ENCODE measurements at places on chromosomes 13 and 19.

DNA sequence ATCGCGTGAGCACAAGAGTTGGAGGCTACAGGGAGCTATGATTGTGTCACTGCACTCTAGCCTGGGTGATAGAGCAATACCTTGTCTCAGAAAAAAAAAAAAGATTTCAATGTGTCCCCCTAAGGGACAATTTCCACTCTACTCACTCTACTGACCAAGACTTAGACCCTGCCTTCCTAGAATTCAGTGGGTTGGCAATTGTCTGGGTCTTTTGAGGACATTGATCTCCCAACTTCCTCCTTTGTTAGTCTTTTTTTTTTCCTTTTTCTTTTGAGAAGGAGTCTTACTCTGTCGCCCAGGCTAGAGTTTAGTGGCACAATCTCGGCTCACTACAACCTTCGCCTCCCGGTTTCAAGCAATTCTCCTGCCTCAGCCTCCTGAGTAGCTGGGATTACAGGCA, 2.2 kb downstream of the SPTBN4 start:
- no peak for DNase-seq
- H3K36me3 ChIP-seq: peaks cover 4% of the 10 kb centered on the region
- no peak overlapping the region for H3K4me3 ChIP-seq
- peaks cover 14% of the 10 kb centered on the region for H3K27me3 ChIP-seq

GRCh38 chr13:28499609-28500008, 4.7 kb upstream of the FLT1 start:
- H3K27me3 ChIP-seq: peaks cover 20% of the 10 kb centered on the region
- no peaks in the 10 kb centered on the region for H3K36me3 ChIP-seq
- no peak for DNase-seq
- H3K27ac ChIP-seq: no peak overlapping the region
- H3K4me1 ChIP-seq: peaks cover 15% of the 10 kb centered on the region

GRCh38 chr13:89465366-89465765, 1794.2 kb downstream of the SLITRK5 start:
- no peaks in the 10 kb centered on the region for H3K4me1 ChIP-seq
- no peak overlapping the region for H3K27ac ChIP-seq
- no peak for DNase-seq
- no peaks in the 10 kb centered on the region for H3K27me3 ChIP-seq
- H3K4me3 ChIP-seq: no peak overlapping the region
- no peaks in the 10 kb centered on the region for H3K36me3 ChIP-seq

DNA sequence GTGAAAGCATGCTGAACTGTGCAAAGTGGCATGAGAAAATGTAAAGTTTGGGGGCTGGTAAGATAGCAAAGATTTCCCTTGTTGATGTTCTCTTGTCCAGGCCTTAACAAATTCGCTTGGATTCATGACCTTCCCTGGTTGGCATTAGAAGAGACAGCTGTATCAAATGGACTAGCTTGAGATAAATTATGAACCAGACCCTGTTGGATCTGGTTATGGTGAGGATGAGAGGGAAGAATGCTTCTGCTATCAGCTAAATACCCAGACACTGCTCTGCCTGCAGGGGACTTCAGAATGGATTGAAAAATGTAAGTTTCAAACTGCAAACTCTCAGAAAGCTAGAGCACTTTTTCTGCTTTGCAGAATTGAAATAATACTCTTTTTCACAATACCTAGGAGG, 135.2 kb downstream of the EFNB2 start:
- DNase-seq: no peak
- H3K27me3 ChIP-seq: peaks cover 18% of the 10 kb centered on the region
- no peaks in the 10 kb centered on the region for H3K36me3 ChIP-seq
- no peaks in the 10 kb centered on the region for H3K4me1 ChIP-seq

DNA sequence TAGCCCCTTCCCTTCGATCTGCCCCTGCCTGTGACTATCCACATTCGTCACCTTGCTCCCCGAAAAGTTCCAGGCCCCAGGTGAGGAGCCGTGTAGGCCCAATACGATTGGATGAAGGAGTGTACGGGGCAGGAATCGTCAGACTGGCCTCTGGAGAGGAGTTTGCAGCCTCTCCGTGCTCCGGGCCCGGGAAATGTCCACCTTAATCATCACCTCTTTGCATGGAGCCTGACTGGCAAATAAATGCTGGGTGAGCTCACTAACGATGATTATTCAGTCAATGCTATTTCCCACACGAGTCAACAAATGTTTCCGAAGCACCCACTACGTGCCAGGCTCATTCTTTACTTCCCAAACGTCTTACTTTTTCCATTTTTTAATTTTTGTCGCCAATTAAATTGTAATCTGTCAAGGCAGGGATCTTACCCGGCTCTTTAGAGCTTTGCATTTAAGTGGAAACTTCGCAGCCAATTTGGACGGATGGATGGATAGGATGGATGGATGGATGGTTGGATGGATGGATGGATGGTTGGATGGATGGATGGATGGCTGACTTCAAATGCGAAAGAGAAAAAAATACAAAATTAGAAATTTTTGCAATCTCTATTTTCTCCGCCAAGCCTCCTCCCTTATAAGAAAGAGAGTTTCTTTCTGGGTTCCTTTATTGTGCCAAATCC, 45.8 kb downstream of the TGDS start:
- peak overlapping the region; percentile 93 for H3K4me3 ChIP-seq
- no peak for DNase-seq
- peaks cover 22% of the 10 kb centered on the region for H3K4me1 ChIP-seq
- peaks cover 3% of the 10 kb centered on the region for H3K36me3 ChIP-seq

DNA sequence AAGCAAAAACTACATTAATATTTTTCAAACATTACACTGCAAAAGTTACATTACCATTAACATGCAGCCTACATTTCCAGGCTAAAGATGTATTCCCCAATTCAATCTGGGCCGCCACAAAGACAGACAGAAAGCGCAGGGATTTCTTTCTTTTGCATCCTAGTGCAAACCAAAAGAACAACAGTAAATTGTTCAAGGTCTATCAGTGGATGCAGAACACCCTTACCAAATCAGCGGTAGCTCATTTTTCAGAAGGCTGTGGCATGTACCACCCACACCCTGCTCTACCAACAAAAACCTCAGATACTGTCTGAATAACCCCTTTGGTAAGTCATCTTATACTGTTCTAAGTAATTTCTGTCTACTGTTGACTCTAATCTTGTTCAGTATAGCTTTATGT, 3.6 kb downstream of the TPT1 start:
- H3K4me1 ChIP-seq: peaks cover 81% of the 10 kb centered on the region
- peak overlapping the region; percentile 93 for H3K27ac ChIP-seq
- peaks cover 43% of the 10 kb centered on the region for H3K36me3 ChIP-seq
- peak overlapping the region; percentile 93 for H3K4me3 ChIP-seq
- peak; percentile 45 for DNase-seq
- H3K27me3 ChIP-seq: no peaks in the 10 kb centered on the region

DNA sequence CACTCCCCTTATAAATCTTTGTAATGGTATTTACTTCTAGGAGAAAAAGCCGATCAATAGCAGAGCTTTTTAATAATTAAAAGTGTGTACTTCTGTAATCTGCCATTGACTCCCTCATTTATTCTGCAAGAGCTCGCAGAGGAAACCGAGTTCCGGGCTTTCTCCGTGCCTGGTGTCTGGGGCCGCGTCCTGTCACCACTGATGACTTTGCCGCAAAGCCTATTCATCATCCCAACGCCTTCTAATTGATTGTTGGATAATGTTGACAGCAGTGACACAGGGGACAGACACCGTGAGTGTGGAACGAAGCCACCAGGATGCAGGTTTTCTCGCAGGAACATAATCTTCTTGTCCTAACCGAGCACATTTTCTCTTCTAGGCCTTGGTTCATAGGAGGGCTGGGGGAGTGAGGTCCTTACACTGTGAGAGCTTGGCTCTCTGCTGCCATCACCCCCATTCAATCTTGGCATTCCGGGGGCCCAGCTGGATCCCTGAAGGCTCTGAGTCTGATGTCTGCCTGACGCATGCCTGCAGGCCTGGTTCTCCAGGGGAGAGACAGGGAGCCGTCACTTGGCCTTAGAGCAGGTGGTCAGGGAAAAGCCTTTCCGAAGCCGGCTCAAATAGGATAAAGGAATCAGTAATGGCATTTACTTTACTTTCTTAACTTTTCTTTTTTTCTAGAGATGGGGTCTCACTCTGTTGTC, 110.3 kb downstream of the KDM4B start:
- no peaks in the 10 kb centered on the region for H3K4me1 ChIP-seq
- no peak overlapping the region for H3K27ac ChIP-seq
- H3K4me3 ChIP-seq: no peak overlapping the region
- H3K36me3 ChIP-seq: no peaks in the 10 kb centered on the region
- no peak for DNase-seq
- no peaks in the 10 kb centered on the region for H3K27me3 ChIP-seq

DNA sequence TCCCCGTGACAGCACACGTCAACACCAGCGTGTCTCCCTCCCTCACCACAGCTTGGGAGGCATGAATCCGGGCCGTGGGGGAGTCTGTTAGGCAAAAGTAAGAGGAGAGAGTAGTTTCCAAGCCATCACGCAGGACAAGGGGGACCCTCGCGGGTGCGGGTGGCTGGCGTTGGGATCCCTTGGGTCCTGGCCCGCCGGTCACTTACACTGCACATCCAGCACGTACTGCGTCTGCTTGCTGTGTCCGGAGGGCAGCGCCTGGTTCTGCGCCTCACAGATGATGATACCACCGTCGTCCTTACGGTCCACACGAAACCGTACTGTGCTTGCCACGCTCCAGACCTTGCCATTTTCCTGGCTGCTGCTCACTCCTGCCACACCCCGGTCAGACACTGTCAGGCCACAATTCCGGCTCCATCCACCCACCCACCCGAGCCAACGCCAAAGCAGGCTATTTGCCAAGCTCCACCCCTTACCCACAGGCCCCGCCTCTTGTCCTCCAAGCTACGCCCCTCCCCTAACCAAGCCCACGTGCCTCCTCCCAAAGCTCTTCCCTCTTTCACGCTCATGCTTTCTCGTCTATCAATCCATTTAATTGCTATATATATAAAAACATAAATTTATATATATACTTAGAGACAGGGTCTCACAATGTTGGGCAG, 6.6 kb upstream of the ZNF428 start:
- H3K27me3 ChIP-seq: peaks cover 15% of the 10 kb centered on the region
- no peak for DNase-seq
- H3K4me3 ChIP-seq: no peak overlapping the region
- no peak overlapping the region for H3K27ac ChIP-seq

GRCh38 chr19:39428283-39429112, 7.3 kb downstream of the RPS16 start:
- H3K4me3 ChIP-seq: no peak overlapping the region
- H3K27me3 ChIP-seq: no peaks in the 10 kb centered on the region

GRCh38 chr19:41595258-41595889, 19.4 kb downstream of the CEACAM21 start:
- peaks cover 11% of the 10 kb centered on the region for H3K4me1 ChIP-seq
- DNase-seq: peak; percentile 72
- H3K27ac ChIP-seq: no peak overlapping the region
- H3K27me3 ChIP-seq: peaks cover 6% of the 10 kb centered on the region
- no peaks in the 10 kb centered on the region for H3K36me3 ChIP-seq
